ENCODE measurements at places on chromosomes 13 and 19.

DNA sequence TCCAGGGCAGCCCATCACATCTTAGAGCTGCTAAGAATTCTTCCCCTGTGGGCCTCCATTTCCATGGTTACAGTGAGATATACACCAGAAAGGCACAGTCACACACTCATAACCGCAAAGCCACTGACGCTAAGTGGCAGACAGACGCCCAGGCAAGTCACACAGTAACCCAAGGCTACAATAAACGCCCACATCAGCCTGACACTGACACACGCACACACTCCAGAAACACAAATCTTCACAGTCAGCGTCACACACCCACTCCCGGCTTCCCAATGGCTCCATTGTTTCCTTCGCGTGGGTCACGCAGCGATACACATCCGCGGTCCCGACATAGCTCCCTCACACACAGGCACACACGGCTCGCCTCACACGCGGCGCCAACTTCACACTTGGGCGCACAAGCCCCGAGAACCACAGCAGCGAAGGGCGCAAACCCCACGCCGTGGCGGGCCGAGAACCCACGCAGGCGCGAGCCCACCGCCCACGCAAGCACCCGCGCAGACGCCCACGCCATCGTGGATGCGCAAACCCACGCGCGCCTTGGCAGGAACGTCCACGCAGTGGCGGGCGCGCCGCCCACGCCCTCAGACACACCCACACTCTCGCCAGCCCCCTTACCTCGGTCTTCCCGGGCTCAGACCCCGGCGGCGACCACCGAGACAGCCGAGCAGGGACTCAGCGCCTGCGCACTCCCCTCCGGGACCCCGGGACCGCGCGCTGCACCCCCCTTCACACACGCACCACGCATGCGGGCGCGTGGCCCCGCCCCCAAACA lies at the start of gene ZNF667:
Gene ZNF667 (minus strand): TSS at position 695 of the 778 bp plus-strand sequence. CDS start 14,975 bp downstream, outside the sequence.
- DNase-seq = no peak

- DNase-seq = no peak
Measured at GRCh38 chr19:44942067-44942571, at the start of gene APOC4. APOC4 (plus strand) TSS chr19:44942237; CDS start chr19:44942278, 41 bp downstream.

- DNase-seq = peak; percentile 89
Measured at GRCh38 chr19:34232566-34233481, 21.5 kb upstream of the GARRE1 start.

GRCh38 chr19:46670813-46671212 lies 9.8 kb upstream of the DACT3 start:
- DNase-seq = no peak

DNA sequence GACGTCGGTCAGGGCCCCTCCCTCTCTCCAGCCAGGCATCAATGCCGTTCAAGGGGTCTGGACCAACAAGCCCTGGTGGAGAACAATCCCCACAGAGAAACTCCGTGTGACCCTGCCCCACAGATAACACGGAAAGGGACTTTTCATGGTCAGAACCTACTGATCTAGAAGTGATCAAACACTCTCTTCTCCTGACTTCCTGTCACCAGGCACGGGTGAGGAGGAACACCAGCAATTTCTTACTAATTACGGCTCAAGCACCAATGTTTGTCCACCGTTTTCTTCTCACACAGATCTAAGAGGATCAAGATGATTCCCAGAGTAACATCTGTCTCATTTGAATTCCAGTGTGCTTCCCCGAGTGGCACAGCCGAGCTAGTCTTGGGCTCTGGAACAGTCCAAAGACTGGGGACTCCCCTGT lies 11.8 kb downstream of the RASA3 start:
- DNase-seq = no peak

- no peak for DNase-seq
Measured at GRCh38 chr19:2523630-2524311, 47.8 kb downstream of the GADD45B start.

DNA sequence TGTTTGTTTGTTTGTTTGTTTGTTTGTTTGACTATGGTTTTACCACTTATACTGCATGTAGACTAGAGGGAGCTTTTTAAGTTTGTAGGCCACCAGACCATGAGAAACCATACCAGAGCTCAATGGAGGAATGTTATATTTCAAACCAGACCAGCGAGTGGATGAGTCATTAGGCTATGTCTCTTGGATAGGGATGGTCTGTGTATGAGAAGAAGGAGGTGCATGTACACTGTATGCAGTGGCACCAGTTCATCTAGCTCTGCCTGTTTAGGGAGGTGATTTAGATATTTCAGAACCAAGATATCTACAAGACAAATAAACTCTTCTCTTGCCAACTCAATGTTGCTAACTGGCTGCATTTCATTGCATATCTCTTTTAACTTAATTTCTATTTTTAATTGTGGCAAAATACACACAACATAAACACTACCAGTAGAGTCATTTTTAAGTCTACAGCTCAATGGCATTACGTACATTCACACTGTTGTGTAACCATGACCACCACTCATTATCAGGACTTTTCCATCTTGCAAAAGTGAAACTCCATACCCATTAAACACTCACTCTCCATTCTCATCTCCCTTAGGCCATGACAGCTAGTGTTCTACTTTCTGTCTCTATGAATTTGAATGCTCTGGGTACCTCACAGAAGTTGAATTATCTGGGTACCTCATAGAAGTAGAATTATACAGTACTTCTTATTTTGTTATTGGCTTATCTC lies 29.2 kb downstream of the SYDE1 start:
- peak; percentile 50 for DNase-seq

DNA sequence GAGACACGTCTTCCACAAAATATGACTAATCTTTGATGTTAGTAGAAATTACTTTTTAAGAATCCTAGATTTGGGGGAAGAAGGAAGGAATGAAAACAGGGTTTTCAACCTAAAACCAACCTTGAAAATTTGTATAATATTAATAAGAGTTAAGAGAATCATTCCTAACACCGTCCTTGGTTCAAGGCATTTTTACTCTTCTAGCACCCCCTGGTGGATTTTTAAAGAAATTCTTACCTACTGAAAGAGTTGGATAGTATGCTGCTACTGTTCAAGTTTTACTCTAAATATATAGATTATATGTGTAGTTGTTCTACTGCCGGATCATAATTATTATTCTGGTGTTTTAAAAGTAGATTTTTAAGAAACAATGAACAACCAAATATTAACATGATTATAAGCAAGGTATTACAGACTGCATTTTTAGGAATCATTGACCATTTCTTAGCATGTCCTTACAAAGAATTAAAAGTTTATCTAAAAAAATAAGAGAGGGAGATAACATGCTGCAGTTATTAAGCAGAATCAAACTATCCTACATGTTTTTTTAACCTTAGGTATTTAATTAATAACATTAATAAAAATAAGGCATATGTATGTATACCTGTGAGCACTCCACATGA lies 7.4 kb upstream of the SLITRK6 start:
- no peak for DNase-seq

GRCh38 chr13:104289400-104289799 lies 1223.2 kb upstream of the SLC10A2 start:
- no peak for DNase-seq

DNA sequence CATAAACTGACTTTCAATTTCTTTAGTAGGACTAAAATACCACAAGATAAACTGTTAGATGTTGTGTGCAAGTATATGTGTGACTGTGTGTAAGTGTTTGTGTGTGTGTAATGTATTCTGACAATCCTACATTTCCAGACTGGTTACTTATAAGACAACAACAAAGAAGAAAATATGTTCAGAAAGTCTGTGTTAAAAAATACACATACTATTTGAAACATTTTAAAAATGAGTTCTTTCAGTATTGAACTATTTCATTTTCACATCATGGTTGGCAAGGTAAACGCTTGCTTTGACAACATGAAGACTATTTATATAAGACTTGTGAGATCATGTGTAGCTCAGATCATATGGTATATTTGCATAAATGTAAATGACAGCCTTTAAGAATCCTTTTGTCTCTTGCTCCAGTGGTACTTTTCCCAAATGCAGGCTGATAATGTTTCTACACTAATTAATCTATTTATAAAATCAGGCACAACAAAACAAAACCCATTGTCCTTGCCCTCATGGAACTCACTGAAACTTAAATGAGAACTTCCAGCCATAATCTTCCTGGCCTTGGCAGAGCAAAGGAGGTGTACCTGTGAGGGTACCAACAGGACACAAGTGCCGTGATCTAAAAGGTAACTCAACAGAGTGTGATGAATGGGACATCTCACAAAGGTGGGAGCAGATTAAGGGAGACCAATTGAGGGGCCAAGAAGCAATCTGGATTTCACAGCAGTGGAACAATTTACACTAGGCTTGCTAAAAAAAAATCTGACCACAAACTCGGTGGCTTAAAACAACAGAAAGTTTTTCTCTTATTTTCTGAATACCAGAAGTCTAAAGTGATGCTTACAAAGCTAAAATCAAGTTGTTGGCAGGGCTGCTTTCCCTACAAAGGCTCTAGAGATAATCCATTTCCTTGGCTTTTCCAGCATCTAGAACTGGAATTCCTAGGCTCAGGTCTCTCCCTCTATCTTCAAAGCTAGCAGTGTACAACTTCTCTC lies 349.0 kb downstream of the TBC1D4 start:
- DNase-seq = no peak
